ENCODE measurements at places on chromosomes 2 and 18.

GRCh38 chr2:207334624-207335371, 169.1 kb upstream of the KLF7 start:
- peak overlapping the region; percentile 83 for H3K4me3 ChIP-seq
- peaks cover 28% of the 10 kb centered on the region for H3K4me1 ChIP-seq
- no peak for DNase-seq
- peak overlapping the region; percentile 32 for H3K27ac ChIP-seq

DNA sequence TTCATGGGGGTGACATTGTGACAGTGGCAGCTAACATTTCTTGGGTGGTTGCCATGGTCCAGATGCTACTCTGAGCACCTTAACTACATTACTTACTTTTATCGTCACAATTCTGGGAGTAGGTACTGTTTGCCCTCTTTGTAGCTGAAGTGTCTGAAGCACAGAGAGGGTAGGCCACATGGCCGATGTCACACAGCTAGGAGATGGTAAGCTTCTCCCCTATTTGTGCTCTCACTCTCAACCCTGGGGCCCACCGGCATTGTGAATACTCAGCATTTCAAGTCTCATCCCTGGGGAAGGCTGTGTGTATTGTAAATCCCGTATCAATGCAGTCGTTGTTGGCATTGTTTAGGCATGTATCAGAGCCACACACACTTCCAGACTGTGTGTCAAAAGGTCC, 136.6 kb downstream of the ACOXL start:
- no peak overlapping the region for H3K4me3 ChIP-seq
- no peak overlapping the region for H3K27ac ChIP-seq
- H3K36me3 ChIP-seq = peaks cover 2% of the 10 kb centered on the region
- no peak for DNase-seq
- peaks cover 24% of the 10 kb centered on the region for H3K27me3 ChIP-seq

DNA sequence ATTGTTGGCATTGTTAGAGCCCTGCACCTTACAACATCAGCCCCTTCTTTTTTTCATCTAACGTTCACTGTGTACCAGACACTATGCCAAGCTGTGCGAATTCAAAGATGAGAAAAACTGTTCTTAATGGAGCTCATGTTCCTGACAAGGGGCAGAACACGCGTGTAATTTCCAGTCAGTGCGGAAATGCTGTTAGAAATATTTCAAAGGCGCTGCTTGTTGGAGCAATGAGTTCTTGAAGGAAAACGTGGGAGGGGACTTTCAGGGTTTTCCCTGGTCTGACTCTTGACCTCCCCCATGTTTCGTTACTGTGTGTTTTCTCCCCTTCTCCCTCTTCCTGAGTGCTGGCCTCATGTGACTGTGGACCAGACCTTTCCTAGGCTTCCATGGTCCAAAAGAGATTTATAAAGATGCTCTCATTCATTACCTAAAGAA, 1.5 kb downstream of the MTHFD2 start:
- H3K4me1 ChIP-seq = peaks cover 33% of the 10 kb centered on the region
- no peak for DNase-seq
- H3K27me3 ChIP-seq = no peaks in the 10 kb centered on the region
- peak overlapping the region; percentile 100 for H3K4me3 ChIP-seq

- DNase-seq = no peak
- no peaks in the 10 kb centered on the region for H3K36me3 ChIP-seq
- no peak overlapping the region for H3K4me3 ChIP-seq
- H3K27ac ChIP-seq = no peak overlapping the region
- no peaks in the 10 kb centered on the region for H3K4me1 ChIP-seq
Observed at GRCh38 chr2:66925128-66925527, 472.0 kb upstream of the ETAA1 start.

- peaks cover 12% of the 10 kb centered on the region for H3K4me1 ChIP-seq
- no peaks in the 10 kb centered on the region for H3K27me3 ChIP-seq
- H3K27ac ChIP-seq = no peak overlapping the region
- DNase-seq = no peak
- H3K36me3 ChIP-seq = peaks cover 7% of the 10 kb centered on the region
- H3K4me3 ChIP-seq = no peak overlapping the region
Observed at GRCh38 chr2:210162466-210163124, 8.6 kb downstream of the KANSL1L start.

DNA sequence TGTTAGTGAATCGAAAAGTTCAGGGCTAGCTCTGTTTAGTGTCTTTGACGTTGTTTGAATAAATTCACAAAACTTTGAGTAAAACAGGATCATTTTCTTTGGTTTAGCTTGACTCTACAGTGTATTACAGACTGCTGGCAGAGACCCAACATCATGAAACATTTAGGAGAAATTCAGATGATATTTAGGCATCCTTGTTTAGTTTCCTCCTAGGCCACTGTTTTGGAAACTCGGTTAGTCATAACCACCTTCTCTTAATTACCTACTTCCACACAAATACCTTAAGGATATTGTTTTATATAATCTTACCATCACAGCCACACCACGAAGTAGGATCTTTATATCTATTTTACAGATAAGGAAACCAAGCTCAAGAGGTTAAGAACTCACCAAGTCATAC, 7.8 kb downstream of the LIMS1 start:
- H3K27me3 ChIP-seq = no peaks in the 10 kb centered on the region
- DNase-seq = no peak
- H3K4me3 ChIP-seq = no peak overlapping the region
- H3K27ac ChIP-seq = no peak overlapping the region

DNA sequence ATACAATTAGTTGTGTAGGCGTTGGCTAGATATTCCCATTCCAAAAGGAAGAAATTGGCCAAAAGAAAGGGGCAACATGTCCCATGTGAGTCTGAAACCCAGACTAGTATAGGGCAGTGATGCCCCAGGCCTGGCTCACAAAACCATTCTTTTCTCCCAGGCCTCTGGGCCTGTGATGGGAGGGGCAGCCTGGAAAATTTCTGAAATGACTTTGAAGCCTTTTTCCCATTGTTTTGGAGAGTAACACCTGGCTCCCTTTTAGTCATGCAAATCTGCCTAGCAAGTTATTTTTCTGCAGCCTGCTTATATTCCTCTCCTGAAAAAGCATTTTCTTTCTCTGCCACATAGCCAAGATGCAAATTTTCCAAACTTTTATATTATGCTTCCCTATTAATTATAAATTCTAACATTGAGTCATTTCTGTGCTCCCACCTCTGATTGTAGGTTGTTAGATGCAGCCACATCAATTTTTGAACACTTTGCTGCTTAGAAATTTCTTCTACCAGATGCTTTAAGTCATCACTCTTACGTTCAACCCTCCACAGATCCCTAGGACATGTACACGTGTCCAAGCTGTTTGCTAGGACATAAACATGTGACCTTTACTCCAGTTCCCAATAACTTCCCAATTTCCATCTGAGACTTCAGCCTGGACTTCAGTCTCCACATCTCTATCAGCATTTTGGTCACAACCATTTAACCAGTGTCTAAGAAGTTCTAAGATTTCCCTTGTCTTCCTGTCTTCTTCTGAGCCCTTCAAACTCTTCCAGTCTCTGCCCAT, 76.1 kb upstream of the MC4R start:
- H3K27ac ChIP-seq = no peak overlapping the region
- no peak for DNase-seq
- H3K27me3 ChIP-seq = no peaks in the 10 kb centered on the region
- no peaks in the 10 kb centered on the region for H3K36me3 ChIP-seq
- no peak overlapping the region for H3K4me3 ChIP-seq

Data from T-helper 17 cell (primary cell).